ENCODE measurements at places on chromosomes 2 and 18. TPM values are rescaled to one million over a fixed set of nuclear protein-coding genes. Genes with fewer than 3 reads are reported as not detected.

The HOXD8 gene
- not detected for total RNA-seq

The ABCG5 gene
- total RNA-seq = not detected

The PLCL1 gene
- total RNA-seq = 13.0 TPM

The SAG gene
- not detected for total RNA-seq

The MYO3B gene
- total RNA-seq = 1.2 TPM

The THOC1 gene
- 135 TPM for total RNA-seq

The MEP1B gene
- total RNA-seq = 0.54 TPM

The GPR75 gene
- 20.9 TPM for total RNA-seq

The ZSWIM2 gene
- total RNA-seq = 0.18 TPM

The RIT2 gene
- 9.5 TPM for total RNA-seq

The ZNF892 gene
- total RNA-seq = 30.4 TPM
